ENCODE measurements at places on chromosomes 12 and 14. TPM values are rescaled to one million over a fixed set of nuclear protein-coding genes. Genes with fewer than 3 reads are reported as not detected.

BLOC1S1 gene
- 111 TPM for total RNA-seq

STAC3 gene
- 3.8 TPM for total RNA-seq

L2HGDH gene
- total RNA-seq: 14.6 TPM

GPR162 gene
- 16.4 TPM for total RNA-seq

TNS2 gene
- total RNA-seq: 14.2 TPM

SAMD15 gene
- 7.8 TPM for total RNA-seq

DNA sequence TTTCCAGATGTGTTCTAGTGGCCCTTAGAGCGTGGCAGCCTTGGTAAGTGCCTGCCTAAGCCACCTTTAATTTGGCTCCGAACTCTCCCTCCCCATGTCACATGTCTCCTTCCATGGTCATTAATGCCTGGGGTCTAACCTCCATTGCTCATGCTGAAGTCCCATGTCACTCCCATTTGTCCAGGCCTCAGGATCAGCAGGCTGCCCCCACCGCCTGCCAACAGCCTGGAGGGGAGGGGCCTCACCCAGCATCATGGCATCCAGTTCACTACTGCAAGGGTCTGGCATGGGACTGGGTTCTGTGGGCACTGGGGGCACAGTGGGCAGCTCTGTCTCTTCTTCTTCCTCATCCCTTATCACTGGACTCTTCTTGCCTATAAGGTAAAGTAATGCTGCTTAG, 4.4 kb downstream of the MMP19 start:
- H3K27ac ChIP-seq: no peak overlapping the region
- H3K27me3 ChIP-seq: peaks cover 5% of the 10 kb centered on the region
- no peak for DNase-seq
- H3K36me3 ChIP-seq: no peaks in the 10 kb centered on the region
- no peaks in the 10 kb centered on the region for H3K4me1 ChIP-seq

DNA sequence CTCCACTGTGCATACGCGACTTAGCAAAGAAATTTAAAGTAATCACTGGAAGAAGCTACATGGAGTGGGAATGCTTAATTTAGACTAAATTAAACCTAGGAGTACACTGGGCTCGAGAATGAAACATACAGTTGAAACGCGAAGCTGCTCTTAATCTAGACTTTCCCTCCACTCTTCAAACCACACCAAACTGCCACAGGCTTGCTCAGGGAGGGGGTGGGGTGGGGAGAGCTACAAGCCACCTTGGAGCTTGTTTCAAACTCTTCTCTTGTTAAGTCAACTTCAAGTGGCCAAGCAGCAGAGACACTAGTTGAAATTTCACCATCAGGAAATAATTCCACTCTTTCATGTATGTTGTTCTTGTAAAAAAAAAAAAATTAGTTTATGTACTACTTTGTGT, 69.9 kb downstream of the SLC38A1 start:
- no peak overlapping the region for H3K27ac ChIP-seq
- H3K4me1 ChIP-seq: no peaks in the 10 kb centered on the region
- no peaks in the 10 kb centered on the region for H3K27me3 ChIP-seq
- H3K4me3 ChIP-seq: no peak overlapping the region
- DNase-seq: no peak

- H3K36me3 ChIP-seq: peaks cover 3% of the 10 kb centered on the region
- H3K27ac ChIP-seq: no peak overlapping the region
- H3K27me3 ChIP-seq: peaks cover 19% of the 10 kb centered on the region
- no peak overlapping the region for H3K4me3 ChIP-seq
Observed at GRCh38 chr12:124286414-124286813, 8.5 kb upstream of the RFLNA start.

DNA sequence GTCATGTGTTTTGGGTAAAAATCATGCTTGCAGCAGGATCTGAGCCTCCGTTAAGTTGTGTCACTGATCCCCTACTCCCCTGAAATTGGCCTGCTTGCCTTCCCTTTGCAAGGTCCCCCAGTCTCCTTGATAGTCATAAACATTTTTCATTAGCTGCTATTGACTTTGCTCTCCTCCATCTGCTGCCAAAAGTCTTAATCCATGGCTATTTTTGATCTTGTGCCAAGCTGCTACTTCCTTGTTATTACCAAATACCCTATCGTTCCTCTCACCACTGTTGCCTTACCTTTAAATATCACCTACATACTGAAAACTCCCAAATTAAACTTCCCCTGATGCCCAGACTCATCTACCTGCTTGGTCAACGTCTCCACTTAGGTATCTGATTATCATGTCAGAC, 148.3 kb downstream of the PHLDA1 start:
- peaks cover 32% of the 10 kb centered on the region for H3K4me1 ChIP-seq
- H3K36me3 ChIP-seq: no peaks in the 10 kb centered on the region
- DNase-seq: no peak

GRCh38 chr12:116471544-116471943, 87.6 kb upstream of the MAP1LC3B2 start:
- no peaks in the 10 kb centered on the region for H3K27me3 ChIP-seq
- no peak overlapping the region for H3K27ac ChIP-seq
- no peak overlapping the region for H3K4me3 ChIP-seq
- DNase-seq: no peak

- H3K27me3 ChIP-seq: peaks cover 98% of the 10 kb centered on the region
- no peak overlapping the region for H3K27ac ChIP-seq
- peaks cover 33% of the 10 kb centered on the region for H3K4me1 ChIP-seq
Observed at GRCh38 chr14:94773061-94773648, 3.2 kb upstream of the GSC start.

DNA sequence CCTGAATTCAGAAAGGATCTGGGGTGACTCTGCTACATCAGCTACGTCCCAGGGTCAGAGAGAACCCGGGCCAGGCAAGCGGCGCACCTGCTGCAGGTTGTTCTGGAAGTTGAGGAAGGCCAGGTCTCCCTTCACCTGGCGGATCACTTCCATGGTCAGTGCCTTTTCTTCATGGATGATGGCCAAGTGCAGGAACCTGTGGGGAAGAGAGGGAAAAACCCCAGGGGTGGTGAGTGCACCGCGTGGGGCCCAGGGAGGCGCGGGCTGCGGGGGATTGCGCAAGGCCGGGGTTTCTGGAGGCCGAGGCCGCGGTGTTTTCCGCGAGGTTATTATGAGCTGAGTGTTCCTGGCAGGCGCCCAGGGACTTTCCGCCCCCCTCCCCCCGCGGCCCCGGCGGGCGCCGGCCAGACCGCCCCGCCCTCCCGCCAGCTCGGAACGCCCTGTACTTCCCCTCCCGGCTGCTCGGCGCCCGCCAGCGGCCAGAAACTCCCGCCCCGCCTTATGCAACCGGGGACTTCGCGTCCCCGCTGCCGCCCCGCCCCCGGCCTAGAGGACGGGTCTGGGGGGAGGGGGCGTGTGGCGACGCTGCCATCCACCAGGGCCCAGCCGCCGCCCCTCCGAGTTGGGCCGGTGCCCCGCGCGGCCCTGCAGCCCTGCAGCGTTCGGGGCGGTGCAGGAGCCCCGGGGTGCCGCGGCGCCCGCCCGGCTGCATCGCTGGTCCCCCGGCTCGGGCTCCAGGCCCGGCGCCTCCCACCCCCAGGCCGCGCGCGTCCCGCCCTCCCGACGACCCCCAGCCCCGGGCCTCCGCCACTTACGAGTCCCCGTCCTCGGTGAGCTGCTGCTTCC, 723 bp downstream of the NFKBIA start:
- peak overlapping the region; percentile 97 for H3K27ac ChIP-seq
- H3K27me3 ChIP-seq: no peaks in the 10 kb centered on the region
- peaks cover 22% of the 10 kb centered on the region for H3K4me1 ChIP-seq
- H3K4me3 ChIP-seq: peak overlapping the region; percentile 97

DNA sequence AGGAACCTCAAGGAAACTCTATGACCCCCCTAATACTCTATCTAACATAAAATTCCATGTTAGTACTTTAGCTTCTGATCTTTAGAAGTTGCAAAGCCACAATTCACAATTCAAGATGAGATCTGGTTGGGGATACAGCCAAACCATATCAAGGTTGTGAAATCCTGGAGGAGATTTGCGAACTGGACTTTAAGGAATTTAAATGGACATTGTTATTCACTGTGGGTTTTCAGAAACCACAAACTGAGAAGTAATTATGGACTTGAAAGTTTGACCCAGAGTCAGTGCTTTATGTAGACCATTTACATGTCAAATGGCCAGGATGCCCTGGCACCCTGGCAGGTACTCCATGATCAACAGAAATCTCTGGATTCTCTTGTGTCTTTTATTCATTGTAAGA, 14.2 kb upstream of the CDKL1 start:
- no peaks in the 10 kb centered on the region for H3K27me3 ChIP-seq
- no peak overlapping the region for H3K27ac ChIP-seq
- H3K4me1 ChIP-seq: no peaks in the 10 kb centered on the region
- H3K4me3 ChIP-seq: no peak overlapping the region

GRCh38 chr14:99374964-99375363, 103.0 kb upstream of the BCL11B start:
- H3K4me3 ChIP-seq: no peak overlapping the region
- H3K4me1 ChIP-seq: no peaks in the 10 kb centered on the region
- H3K27ac ChIP-seq: no peak overlapping the region
- no peaks in the 10 kb centered on the region for H3K27me3 ChIP-seq
- no peak for DNase-seq
- no peaks in the 10 kb centered on the region for H3K36me3 ChIP-seq

DNA sequence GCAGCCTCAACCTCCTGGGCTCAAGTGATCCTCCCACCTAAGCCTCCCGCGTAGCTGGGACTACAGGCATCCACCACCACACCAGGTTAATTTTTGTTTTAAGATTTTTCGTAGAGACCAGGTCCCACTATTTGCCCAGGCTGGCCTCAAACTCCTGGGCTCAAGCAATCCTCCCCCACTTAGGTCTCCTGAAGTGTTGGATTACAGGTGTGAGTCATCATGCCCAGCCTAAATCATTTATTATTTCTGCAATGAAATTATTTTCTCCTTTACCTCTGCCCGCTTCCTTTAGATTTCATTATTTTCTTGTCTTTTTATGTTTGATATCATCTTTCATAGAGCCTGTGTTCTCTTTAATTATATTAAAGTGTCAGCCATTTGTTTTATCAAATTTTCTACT, 165.2 kb upstream of the OTX2 start:
- H3K36me3 ChIP-seq: no peaks in the 10 kb centered on the region
- H3K4me3 ChIP-seq: no peak overlapping the region
- H3K27ac ChIP-seq: no peak overlapping the region
- DNase-seq: no peak

DNA sequence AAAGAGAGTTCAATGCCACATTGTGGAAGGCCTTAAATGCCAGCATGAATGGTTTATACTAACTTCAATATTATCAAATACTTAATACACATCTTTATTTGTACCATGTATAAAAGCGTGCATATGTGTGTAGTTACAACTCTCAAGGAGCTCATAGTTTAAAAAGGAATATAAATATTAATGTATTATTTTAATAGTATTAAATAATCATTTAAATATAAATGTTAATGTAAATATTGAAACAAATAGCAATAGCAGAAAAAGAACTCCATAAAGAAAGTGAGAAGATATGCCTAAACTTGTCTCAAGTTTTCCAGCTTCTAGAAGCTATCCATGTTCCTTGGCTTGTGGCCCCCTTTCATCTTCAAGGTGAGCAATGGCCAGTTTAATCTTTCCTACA, 182.0 kb downstream of the FOXA1 start:
- H3K4me3 ChIP-seq: no peak overlapping the region
- no peaks in the 10 kb centered on the region for H3K36me3 ChIP-seq
- no peaks in the 10 kb centered on the region for H3K27me3 ChIP-seq

GRCh38 chr12:62698701-62699101, 232.1 kb downstream of the MON2 start:
- H3K27me3 ChIP-seq: no peaks in the 10 kb centered on the region
- DNase-seq: no peak
- H3K36me3 ChIP-seq: no peaks in the 10 kb centered on the region
- H3K4me3 ChIP-seq: no peak overlapping the region
- H3K27ac ChIP-seq: no peak overlapping the region

DNA sequence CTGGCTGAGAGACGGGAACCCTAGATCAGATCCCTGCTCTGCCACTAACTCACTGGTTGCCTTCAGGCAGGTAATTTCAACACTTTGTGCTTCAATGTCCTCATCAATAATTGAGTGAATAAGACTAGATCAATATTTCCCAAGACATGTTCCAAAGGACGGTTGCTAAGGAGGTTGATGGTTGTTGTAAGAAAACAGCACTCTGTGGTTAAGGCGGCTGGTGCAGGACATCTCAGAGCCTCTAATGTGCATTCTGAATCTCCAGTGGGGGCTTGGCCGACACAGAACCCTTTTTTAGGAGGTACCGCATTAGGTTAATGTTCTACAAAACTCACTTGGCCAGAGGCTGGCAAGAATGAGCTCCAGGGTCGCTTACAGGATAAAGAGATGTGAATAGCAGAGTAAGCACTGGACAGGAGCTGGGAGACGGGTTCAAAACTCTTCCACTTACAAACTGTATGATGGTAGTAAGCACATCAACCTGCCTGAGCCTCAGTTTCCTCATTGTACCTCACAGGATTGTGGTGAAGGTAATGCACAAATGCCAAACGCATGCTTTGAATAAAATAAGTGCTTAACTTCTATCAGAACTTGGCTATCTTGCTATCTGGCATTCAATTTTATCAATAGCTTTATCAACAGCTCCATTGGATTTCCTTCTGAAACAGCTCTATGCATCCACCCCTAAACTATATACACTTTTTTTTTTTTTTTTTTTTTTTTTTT, 136.9 kb upstream of the PARP11 start:
- peaks cover 20% of the 10 kb centered on the region for H3K4me1 ChIP-seq
- H3K36me3 ChIP-seq: no peaks in the 10 kb centered on the region
- DNase-seq: no peak

DNA sequence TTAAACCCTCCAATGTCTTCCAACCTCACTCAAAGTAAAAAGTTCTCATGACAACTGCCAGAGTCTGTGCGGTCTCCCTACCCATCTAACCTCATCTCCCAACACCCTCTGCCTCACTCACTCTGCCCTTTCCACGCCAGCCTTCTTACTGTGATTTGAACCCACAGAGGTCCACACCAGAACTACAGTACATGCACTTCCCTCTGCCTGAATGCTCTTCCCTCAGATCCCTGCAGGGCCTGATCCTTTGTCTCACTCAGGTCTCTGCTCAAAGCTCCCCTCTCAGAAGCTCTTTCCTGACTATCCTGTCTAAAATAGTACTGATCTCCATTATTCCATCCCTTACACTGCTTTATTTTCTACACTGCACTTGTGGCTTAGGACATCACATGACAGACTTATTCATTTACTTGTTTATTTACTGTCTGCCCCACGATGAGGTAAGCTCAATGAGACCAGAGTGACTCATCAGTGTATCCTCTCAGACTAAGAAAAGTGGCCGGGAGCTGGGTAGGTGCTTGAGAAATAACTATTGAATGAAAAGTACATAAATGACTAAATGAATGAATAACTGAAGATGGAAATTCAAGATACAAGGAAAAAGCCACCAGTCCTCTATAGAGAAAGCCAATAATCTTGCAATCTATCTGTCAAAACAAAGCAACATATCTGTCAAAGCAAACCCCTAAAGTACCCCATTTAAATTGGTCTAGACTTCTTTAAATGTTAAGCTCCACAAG, 17.1 kb downstream of the POMT2 start:
- peaks cover 6% of the 10 kb centered on the region for H3K36me3 ChIP-seq
- no peaks in the 10 kb centered on the region for H3K27me3 ChIP-seq
- peaks cover 49% of the 10 kb centered on the region for H3K4me1 ChIP-seq
- no peak for DNase-seq
- peak overlapping the region; percentile 79 for H3K27ac ChIP-seq
- no peak overlapping the region for H3K4me3 ChIP-seq
